Activated CD4-positive, alpha-beta memory T cell treated with anti-CD3 and anti-CD28 coated beads, Interleukin-2, amount 10 ng/mL, durations not matched to agents 7 days and 5 days (primary cell): ENCODE measurements at places on chromosomes 7 and 10. TPM values are rescaled to one million over a fixed set of nuclear protein-coding genes. Genes with fewer than 3 reads are reported as not detected.

DNA sequence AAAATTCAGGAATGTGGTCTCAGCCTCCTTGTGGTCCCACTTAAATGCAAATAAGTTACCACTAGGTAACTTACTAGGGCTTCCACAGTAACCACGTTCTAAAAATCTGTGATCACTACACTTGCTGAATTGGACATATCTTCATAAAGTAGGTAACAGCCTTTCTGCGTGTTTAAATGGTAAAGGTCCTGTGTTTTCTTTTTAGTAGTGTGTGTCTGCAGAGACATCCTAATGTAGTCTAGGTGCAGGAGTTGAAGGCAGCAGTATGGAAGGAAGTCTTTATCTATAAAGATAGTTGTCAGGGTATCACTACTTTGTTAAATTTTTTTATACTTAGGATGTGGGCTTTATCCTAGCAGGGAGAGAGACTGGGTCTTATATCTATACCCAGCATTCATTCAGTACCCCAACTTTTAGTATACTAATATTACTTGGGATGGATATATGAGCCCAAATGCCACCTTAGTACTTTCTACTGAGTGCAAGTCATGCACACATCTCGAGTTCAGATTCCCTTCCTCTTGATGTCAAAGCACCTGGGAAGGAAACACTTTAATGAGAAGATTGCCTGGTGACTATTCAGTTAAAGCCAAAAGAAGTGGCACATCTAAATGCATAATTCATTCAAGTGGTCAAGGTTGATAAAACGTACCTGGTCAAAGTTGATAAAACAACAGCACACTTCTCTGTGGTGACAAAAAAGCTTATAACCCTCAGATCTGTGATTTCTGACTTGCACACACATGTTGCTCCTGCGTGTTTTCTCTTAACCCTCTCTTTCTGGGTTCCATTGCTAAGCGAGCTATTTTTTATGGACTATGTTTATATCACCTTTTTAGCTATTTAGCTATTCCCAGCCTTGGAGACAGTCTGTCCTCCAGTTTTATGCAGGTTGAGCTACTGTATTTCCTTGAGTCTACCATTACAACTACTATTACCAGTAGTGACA lies 281.1 kb upstream of the DKK1 start:
- H3K4me3 ChIP-seq = no peak overlapping the region
- no peaks in the 10 kb centered on the region for H3K27me3 ChIP-seq
- H3K27ac ChIP-seq = no peak overlapping the region
- no peaks in the 10 kb centered on the region for H3K36me3 ChIP-seq
- no peak for DNase-seq

GRCh38 chr10:24694086-24694485 lies 29.6 kb downstream of the ARHGAP21 start:
- H3K27me3 ChIP-seq = no peaks in the 10 kb centered on the region
- DNase-seq = no peak
- H3K27ac ChIP-seq = no peak overlapping the region

Gene PRR15
- total RNA-seq = not detected

Gene GNB2
- 263 TPM for total RNA-seq

Gene TMEM270
- not detected for total RNA-seq

DNA sequence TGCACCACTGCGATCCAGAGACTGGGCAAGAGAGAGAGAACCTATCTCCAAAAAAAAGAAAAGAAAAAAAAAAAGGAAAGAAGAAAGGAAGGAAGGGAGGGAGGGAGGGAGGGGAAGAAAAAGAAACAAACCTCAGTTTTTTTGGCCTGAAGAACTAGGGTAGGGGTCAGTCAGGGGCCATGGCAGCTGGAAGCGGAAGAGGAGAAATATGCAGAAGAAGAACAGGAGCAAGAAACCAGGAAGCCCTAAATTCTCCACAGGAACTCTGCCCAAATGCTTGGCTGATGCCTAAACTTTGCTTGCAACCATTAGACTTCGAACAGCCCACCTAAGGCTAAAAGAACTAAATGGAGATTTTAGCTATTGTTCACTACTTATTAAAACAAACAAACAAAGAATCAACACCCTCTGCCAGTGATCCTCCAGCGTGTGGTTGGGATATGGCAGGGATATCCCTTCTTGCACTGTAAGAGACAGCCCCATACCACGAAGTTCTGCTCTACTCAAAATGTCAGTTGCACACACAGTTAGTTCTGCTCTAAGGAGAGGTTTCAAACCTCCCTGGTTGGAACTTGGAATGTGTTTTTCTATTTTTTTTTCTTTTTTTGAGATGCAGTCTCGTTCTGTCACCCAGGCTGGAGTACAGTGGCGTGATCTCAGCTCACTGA lies 139.5 kb downstream of the FAM107B start:
- H3K36me3 ChIP-seq = no peaks in the 10 kb centered on the region
- peaks cover 2% of the 10 kb centered on the region for H3K4me1 ChIP-seq
- peaks cover 4% of the 10 kb centered on the region for H3K27me3 ChIP-seq
- no peak overlapping the region for H3K27ac ChIP-seq
- no peak overlapping the region for H3K4me3 ChIP-seq
- DNase-seq = no peak
